ENCODE measurements at places on chromosomes 16 and 17.

DNA sequence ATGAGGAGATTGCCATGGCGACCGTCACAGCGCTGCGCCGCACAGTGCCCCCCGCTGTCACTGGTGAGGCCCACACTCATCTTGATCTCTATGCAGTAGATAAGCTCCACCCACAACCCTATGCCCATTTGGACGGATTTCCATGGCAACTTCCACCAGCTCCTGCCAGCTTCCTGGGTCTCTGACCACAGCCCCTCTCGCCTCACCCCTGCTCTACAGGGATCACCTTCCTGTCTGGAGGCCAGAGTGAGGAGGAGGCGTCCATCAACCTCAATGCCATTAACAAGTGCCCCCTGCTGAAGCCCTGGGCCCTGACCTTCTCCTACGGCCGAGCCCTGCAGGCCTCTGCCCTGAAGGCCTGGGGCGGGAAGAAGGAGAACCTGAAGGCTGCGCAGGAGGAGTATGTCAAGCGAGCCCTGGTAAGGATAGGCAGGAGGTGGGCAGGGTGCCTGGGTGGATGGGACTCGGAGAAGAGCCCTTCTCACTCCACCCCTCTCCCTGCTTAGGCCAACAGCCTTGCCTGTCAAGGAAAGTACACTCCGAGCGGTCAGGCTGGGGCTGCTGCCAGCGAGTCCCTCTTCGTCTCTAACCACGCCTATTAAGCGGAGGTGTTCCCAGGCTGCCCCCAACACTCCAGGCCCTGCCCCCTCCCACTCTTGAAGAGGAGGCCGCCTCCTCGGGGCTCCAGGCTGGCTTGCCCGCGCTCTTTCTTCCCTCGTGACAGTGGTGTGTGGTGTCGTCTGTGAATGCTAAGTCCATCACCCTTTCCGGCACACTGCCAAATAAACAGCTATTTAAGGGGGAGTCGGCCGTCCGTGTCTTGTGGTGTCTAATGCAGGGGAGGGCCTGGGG, 4.3 kb downstream of the ALDOA start:
- no peak for DNase-seq

- DNase-seq, result no peak
These were observed 181.7 kb downstream of the MRTFB start for GRCh38 chr16:14252860-14253259.

- peak; percentile 88 for DNase-seq
These were observed 7.6 kb downstream of the CCDC57 start for GRCh38 chr17:82204831-82205719.

DNA sequence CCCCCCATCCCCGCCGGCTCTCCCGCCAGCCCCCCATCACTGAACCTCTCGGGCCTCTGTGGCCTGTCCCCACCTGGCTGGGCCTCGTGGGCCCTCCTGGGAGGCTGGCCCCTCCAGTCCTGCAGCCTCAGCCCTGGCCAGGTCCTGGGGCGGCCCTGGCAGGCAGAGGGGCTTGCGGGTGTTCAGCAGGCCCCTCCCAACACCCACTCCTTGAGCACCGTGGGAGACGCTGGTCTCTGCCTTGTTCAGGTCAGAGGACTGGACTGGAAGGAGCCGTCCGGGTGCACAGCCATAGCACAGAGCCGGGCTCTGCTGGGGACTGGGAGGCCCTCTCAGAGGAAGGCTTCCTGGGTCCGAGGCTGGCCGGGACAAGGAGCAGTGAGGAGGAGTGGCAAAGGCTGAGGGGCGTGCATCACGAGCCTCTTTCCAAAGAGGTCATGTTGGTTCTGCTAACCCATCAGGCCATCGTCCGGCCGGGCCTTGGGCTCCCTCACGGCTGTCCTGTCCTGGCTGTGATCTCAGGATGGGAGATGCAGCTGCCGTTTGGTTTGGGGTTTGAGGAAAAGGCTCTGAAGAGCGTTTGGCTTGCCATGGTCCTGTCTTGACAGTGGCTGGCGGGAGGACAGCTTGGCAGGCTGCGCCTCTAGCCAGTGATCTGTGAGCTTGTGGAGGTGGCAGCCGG, 6.3 kb upstream of the PABPN1L start:
- no peak for DNase-seq

GRCh38 chr16:49057391-49057790, 224.2 kb downstream of the CBLN1 start:
- no peak for DNase-seq

DNA sequence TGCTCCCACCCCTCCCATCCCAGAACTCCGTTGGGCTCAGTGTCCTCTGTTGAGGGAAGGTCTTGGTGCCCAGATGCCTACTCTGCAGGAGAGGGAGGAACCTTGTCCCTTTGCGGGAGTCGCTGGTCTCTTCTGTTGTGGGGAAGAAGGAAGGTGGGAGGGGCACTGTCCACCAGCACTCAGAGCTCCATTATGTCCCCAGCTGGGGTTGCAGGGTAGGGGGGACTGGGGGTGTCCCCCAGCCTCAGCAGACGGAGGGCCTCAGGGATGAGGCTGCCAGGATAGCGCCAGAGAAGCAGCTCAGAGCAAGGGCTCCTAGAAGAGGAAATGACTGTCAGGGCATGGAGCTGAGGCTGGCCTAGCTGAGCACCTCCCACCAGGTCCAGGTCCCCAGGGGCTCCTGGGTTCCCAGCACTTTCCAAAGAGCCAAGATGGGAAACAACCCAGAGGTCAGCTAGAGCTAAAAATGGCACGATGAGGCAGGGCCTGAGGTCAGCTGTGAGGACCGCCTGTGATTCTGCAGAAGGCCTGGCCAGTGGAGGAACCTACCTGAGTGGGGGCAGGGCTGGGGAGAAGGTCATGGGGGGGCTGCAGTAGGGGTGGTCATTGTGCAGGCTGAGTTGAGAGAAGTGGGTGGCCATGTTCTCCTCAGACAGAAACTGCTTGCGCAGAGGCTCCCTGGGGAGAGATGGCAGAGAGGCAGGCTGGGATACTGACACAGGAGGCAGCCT, 893 bp downstream of the HCFC1R1 start:
- DNase-seq, result peak; percentile 53

GRCh38 chr17:6496116-6496481, 51.8 kb downstream of the PIMREG start:
- no peak for DNase-seq

DNA sequence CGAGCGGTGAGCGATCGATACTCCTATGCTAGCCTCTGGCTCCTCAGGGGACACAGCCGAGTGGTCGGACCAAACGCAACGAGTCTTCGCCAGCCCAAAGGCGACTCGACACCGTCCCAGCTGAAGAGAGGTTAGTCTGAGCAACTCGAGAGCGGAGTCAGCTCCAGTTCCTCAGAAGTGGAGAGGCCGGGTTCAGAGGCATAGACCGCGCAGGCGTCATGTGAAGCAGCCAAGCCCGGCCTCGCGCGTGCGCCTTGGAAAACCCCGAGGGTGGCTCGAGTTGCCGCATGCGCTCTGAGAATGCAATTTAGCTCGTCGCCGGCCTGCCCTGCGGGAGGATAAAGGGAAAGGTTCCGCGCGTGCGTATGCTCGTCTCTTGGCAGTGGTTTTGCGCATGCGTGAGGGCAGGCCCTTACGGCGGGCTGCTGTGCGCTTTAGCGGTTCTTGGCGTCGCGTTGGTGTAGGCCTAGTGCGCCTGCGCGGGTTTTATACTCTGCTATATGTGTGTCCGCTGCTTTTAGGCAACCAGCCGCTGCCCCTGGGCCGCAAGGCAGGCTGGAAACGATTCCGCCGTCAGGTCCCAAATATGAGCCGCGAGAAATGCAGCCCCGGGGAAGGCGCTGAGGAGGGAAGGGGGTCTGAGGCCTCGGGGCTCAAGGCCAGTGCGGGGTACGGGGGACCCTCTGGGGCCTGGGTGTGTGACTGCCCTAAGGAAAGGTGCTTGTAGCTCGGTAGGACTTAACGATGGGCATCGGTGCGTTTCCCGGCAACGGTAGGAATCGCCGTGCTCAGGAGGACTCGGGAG, at the start of gene KDM8:
TSS of gene KDM8 (plus strand) at position 20 of the 805 bp plus-strand sequence. CDS start 6,598 bp downstream, outside the sequence.
- peak; percentile 99 for DNase-seq

DNA sequence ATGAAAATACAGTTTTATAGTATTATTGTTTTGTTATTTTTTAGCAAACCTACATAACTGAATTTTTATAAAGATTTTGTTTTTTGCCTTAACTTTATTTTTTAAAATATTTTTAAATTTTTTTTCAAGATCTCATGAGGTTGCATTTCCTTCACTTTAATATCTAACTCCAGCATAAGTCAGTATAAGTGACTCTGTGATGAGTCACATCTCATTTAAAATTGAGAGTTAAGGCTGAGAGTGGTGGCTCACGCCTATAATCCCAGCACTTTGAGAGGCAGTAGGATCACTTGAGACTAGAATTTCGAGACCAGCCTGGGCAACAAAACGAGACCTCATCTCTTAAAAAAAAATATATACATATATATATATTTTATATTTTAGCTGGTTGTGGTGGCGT, 44.0 kb downstream of the NLK start:
- peak; percentile 13 for DNase-seq

DNA sequence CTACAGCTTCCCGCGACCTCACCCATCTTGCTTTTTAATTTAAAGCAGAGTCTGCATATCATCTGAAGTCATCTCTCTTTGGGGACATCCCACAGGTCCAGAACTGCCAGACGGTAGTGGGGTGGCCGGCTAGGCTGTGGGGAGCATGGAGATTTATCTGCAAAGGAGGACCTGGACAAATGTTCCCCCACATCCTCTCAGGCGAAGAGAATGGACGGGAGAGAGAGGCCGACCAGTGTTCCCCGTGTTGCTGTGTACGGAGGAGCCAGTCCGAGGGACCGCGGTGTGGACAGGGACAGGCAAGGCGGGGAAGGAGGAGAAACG, 665 bp upstream of the MT1M start:
- no peak for DNase-seq

DNA sequence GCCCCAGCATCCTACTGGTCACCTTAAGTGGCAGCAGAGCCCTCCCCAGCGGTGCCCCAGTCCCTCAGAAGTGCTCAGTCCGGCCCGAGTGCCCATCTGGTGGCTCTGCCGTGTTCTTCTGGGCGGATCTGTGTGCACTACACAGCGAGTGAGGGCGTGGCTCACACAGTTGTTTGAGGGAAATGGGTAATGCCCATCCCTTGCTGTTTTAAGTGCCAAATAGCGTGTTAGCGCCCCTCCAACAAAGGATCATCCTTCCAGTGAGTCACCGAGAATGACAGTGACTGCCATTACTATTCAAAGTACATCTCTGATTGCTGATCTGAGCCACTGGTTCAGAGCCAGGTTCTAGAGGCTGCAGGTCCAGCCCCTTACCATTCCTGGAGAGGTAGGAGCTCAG, 152.0 kb downstream of the LGALS9B start:
- DNase-seq, result no peak

GRCh38 chr16:67666559-67667452, at the start of the genes C16orf86 and ENKD1:
Gene C16orf86 (plus strand): TSS chr16:67666814. CDS start chr16:67666971, 157 bp downstream.
Gene ENKD1 (minus strand): TSS chr16:67666750. CDS start chr16:67666442, 308 bp downstream.
- DNase-seq, result no peak

GRCh38 chr16:12706628-12707027, 97.1 kb downstream of the CPPED1 start:
- DNase-seq, result no peak

DNA sequence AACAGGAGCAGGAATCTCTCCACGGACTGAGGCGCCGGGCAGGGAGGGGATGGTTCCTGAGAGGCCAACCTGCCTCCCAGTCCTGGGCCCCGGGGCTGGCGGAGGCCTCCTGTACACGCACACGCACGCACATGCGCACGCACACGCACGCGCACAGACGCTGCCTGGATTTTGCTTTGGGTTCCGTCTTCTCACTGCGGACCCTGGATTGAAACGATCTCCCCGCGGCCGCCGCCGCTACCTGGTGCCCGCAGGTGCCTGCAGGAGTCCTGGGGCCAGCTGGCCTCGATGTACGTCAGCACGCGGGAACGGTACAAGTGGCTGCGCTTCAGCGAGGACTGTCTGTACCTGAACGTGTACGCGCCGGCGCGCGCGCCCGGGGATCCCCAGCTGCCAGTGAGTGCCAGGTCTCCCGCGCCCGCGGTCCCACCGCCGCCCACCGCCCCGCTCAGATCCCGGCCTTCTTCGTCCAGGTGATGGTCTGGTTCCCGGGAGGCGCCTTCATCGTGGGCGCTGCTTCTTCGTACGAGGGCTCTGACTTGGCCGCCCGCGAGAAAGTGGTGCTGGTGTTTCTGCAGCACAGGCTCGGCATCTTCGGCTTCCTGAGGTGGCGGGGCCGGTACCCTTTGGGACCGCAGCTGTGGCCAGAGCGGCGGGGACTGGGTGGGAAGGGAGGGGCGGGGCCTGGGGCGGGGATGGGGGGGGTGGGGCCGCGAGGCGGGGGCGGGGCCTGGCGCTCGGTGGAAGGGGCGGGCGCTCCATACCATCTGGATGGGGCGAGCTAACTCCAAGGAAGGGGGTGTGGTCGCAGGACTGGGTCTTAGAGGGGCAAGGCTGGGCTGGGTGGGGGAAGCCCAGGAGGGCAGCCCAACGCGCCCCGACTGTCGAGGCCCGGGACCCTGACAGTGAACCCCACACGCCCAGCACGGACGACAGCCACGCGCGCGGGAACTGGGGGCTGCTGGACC, 12.3 kb downstream of the CES4A start:
- peak; percentile 27 for DNase-seq

GRCh38 chr16:88264641-88265285, 118.0 kb upstream of the ZNF469 start:
- peak; percentile 99 for DNase-seq

GRCh38 chr17:36840796-36841195, 96.5 kb upstream of the LHX1 start:
- no peak for DNase-seq

- DNase-seq, result no peak
These were observed 12.0 kb downstream of the SRCAP start for GRCh38 chr16:30710971-30711370.

DNA sequence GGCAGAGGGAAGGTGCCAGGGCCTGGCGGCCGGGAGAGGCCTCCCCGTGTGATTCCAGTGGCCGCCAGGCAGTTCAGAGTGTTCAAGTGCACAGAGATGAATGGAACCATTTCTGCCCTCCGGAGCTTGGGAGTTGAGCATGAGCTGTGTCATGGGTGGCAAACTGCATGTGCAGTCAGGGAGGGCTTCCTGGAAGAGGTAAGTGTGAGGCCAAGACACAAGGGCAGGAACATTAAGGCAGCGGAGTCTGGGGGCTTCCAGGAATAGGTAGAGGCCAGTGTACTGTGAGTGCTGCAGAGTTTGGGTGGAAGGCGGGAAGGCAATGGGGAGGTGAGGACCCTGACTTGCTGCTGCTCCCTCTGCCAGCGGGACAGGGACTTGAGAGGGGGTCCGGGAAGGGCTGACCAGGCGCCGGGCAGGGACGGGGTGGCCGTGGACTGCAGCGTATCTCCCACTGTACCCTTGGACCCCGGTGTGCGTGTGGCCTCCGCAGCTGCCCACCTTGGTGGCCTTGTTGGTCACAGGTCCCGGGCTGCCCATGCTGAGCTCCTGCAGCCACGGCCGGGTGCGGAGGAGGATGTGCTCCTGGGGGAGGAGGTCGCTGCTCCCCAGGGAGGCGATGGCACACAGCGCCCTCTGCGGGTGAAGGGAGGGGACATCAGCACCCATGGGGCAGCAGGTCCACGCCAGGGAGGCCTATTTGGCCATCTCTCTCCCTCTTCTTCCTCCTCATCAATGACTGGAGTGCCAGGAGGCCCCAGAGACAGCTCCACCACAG, 7.5 kb upstream of the CEP131 start:
- no peak for DNase-seq

- DNase-seq, result no peak
These were observed 314.5 kb downstream of the SEC14L1 start for GRCh38 chr17:77455111-77455890.

DNA sequence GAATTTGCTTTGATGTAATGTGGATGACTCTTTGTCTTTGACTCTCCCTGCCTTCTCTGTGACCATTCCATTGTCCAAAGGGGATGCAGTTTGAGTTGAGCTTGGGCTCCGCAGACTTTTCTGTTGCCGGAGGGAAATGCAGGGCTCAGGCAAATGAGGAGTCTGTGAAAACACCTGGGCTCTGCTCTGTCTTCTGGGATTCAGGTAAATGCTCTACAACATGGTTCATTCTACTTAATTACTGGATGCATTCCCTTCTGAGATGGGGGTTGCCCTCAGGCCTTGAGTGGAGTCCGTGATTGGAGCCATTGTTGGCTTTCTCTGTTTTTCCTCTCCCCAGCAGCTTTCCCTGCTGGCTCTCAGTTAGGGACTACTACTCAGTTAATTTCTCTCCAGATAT, 26.4 kb upstream of the SPNS2 start:
- no peak for DNase-seq

Measured in MCF 10A (cell line).